RPMI7951 (cell line): ENCODE measurements at places on chromosomes 6 and 20. TPM values are rescaled to one million over a fixed set of nuclear protein-coding genes. Genes with fewer than 3 reads are reported as not detected.

VNN1 gene
- total RNA-seq, result 0.24 and 0.29 TPM in 2 replicates

PNLDC1 gene
- total RNA-seq, result not detected in 2 replicates

CALHM5 gene
- total RNA-seq, result 4.1 and 4.7 TPM in 2 replicates

HLA-F gene
- total RNA-seq, result 59.1 and 69.5 TPM in 2 replicates

PPP1R3G gene
- 0.60 and 2.0 TPM in 2 replicates for total RNA-seq

GRCh38 chr6:1612299-1612973, 2.7 kb downstream of the FOXC1 start:
- no peak for DNase-seq

- no peak for DNase-seq
Measured at GRCh38 chr6:93848031-93848742, 428.8 kb upstream of the EPHA7 start.

- no peak for DNase-seq
Measured at GRCh38 chr20:51126337-51126736, 103.4 kb upstream of the KCNG1 start.

DNA sequence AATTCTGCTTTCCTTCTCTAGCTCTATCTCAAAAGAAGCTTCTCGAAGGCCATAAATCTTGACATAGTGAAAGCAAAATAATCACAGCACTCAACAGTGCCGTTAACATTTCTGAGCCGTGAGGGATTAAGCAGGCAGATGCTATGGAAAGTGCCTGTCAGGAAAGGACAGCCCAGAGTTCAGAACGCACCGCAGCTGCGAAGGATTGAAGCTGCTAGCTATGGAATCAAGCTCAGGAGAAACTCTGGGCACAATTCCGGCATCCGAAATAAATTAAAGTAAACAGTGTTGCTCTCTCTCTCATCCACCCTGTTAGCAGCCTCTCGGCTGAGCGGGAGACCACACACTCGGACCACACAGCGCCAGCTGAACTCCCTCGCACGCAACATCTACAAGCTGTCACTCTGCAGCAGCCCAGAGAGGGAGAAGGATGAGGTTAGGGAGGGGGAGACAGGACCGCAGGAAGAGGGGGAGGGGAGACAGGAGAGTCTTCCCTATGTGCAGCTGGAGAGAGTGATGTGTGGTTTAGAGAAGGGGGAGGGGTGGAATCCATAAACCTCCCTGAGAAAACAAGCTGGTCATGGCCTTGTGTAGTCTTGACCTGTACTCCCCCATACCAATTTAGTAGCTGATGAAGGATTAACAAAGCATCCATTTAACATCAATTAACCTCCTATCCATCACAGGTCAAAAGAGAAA, 9.0 kb downstream of the EXOC2 start:
- peak; percentile 97 for DNase-seq

DNA sequence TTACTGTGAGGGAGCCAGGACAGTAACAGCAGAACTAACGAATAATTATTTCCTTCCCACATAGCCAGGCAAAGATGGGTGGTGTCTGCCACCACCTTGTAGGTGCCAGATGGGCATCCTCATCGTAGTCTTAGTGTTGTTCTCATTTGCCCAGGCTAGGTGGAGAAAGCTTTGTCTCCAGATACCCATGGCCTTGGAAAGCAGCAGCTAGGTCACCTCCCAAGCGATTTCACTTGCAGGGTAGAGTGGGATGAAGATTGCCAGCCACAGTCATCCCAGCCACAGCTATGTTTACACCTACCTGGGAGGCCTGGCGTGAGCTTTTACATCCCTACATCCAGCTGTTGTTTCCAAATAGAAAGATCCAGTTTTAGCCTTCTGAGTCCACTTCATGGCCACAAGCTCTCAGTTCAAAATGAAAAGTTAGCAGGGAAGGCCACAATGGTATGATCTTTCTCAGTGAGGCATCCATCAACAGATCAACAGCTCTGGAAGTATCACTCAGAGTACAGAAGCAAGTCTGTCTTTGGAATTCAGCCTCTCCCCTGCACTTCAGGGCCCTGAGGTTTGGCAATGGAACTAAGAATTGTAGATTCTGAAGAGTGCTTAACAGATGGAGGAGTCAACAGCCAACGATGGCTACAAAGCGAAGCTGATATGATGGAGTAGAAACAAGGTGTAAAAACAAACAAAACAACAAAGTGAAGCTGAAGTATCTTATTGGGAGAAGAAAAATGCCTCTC, 11.0 kb upstream of the SNRPC start:
- DNase-seq, result no peak

DNA sequence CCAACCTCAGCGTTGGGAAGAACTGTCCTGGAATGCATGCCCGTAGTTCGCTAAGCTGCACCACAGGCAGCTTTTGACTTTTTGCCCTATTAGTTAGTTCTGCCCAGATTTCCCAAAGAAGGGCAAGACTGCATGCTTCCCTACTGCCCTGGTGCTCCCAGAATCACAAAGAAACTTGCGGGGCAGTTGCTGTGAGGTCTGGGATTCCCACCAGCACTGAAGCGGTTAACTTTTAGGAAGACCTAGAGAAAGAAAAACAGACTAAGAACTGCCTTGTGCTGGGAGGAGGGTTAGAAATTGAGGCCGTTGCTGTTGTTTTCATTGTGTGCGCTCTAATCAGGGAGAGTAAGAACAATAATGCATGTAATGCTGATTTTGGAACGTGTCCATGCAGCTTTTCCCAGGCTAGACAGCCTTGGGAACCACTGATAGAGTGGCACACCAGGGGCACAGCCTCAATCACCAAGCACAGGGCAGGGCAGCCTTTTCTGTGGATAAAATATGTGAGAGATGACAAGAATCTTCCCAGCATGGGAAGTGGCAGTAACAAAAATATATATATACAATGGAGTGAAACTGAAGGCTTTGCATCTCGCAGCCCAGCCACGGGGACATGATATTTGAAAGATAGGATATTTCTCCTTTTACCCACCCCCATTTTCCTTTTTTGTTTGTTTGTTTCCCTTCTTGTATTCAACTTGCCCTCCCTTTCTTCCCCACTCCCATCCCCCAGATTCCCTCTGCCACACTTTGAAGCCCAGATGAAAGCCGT, 137.7 kb upstream of the HEY2 start:
- DNase-seq, result no peak
